Fibroblast of pulmonary artery (primary cell): ENCODE measurements at places on chromosomes 11 and 22.
A peak's percentile ranks its signal among the peaks of the same experiment; 100 is the strongest.

GRCh38 chr11:74162681-74163467 lies 7.9 kb downstream of the C2CD3 start:
- DNase-seq, result no peak

- DNase-seq, result peak; percentile 65
Measured at GRCh38 chr11:102666331-102666957, 39.1 kb downstream of the MMP27 start.

DNA sequence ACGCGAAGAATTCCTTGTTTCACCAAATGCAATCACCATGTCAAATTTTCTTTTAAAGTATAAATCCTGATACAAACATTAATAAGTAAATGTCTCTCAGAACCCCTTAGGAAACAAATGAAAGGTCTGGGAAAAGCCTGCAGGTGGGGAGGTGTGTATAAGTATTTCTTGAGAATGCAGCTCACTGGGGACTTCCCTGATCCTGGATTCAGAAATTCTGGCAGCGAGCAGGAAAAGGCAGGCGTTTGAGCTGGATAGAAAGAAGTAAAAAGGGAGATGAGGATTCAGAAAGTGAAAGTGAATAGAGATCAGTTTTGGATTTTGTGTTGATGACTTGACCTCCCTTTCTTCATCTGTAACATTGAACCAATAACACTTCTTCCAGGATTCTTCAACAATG lies 68.3 kb upstream of the CTSC start:
- no peak for DNase-seq

DNA sequence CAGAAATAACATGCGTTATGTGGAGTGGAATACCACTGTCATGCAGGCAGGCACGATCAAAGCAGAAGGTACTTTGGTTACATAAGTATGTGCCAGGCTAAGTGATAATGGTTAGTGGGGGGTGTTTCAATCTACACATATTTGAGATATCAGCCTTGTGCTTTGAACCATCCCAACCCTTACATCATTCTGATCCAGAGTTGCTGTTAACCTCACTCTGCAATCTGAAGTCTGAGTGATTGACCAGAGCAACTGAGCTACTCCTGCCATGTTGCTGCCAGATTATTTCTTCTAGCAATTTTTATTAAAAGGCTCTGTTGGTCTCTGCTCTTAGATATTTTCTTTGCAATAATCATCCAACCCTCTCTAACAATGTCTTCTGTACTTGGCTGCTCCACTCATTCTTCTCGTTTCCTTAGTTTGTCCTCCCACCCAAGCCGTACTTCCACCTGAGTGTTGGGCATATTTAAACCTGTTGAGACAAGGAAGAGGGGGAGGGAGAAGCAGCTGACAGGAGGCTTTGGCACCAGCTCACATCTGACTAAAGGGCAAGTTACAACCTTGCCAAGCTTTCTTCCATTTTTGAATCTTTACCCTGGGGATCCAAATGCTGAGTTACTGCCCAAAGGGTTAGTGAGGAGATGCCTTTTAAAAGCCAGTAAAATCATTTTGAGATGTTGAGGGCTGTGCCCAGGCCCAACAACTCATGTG lies 114.1 kb upstream of the SESN3 start:
- no peak for DNase-seq

GRCh38 chr11:59254286-59254685 lies 41.6 kb upstream of the MPEG1 start:
- DNase-seq, result no peak
